Pons (tissue), 1 donor: ENCODE measurements at places on chromosomes 6 and 20.

DNA sequence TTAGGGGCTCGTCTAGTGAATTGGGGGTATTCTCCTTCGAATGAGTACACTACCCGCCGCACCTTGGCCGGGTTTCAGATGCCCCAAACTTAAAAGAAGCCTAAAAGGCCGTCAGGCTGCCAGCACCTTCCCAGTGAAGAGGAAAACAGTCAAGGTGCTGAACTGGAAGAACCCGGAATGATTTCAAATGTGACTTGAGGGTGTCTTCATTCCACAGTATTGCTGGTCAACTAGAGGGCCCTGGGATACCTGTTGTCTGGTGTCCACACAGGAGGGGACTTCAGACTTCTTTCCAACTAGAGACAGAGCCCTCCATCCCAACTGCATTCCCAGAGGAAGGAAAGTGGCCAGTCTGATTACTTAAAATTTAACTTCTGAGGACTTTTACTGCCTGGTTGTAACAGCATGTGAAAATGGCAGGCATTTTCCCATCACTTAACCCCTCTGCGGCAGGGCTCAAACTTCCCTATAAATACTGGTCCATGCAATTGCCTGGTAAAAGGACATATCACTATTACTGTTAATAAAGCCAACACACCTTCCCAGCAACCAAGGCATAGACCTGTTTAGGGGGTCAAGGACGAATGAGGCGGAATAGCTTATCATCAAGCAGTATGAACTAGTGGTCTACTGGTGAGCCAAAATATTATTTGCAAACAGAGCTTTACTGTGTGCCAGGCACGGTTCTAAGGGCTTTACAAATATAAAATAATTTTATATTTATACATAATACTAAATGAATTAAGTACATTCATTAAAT is 651 bp upstream of the SAMHD1 start:
- DNase-seq = no peak

DNA sequence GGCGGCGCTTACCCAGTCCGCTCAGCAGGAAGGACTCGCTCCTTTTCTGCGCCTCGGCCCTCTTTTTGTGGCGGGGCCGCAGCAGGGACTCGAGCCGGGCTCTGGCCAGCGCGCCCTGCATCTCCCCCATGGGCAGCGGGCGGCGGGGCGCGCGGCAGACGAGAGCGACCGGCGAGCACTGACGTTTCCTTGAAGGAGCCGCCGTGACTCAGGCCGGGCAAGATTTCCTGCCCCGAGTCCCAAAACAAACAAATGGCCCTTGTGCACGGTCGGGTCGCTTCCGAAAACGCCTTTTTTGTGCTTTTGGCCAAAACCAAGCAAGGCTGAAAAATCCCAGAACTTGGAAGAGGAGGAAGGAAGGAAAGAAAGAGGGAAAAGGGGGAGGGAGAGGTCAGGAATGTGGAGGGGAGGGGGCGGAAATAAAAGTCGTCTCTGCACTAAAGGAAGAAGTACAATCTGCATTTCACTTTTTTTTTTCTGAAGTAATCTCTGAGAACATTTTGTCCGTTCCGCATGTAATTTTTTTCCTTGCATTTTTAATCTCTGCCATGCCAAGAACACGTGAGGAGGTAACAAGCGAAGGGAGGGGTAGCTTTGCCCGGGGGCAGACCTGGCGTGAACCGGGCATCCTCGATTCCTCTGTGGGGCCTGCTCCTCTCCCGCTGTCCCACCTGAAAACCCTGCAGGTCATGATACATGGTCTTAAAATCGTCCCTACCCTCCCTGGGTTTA is 123.3 kb upstream of the SLC2A12 start:
- DNase-seq = peak; percentile 65

GRCh38 chr6:48476257-48476656 is 365.3 kb upstream of the PTCHD4 start:
- no peak for DNase-seq

- no peak for DNase-seq
These were observed 56.6 kb downstream of the MTHFD1L start for GRCh38 chr6:150922137-150922536.

- peak; percentile 97 for DNase-seq
These were observed 23.5 kb downstream of the MDGA1 start for GRCh38 chr6:37674161-37674560.

DNA sequence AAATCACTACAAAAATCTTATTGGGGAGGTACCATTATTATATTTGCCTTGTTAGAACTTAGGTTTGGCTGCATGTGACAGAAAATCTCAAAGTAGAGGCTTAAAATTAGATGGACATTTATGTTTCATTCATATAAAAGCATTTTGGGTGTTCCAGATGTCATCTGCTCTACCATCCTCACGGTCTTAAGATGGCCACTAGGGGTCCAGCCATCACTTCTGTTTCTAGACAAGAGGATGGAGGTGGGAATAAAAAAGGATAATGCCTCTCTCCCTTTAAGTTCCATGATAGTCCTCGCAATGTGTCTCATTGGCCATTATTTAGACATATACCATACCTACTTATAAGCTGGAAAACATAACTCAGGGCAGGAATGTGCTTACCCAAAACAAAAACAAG is 929.5 kb downstream of the KIF16B start:
- no peak for DNase-seq

DNA sequence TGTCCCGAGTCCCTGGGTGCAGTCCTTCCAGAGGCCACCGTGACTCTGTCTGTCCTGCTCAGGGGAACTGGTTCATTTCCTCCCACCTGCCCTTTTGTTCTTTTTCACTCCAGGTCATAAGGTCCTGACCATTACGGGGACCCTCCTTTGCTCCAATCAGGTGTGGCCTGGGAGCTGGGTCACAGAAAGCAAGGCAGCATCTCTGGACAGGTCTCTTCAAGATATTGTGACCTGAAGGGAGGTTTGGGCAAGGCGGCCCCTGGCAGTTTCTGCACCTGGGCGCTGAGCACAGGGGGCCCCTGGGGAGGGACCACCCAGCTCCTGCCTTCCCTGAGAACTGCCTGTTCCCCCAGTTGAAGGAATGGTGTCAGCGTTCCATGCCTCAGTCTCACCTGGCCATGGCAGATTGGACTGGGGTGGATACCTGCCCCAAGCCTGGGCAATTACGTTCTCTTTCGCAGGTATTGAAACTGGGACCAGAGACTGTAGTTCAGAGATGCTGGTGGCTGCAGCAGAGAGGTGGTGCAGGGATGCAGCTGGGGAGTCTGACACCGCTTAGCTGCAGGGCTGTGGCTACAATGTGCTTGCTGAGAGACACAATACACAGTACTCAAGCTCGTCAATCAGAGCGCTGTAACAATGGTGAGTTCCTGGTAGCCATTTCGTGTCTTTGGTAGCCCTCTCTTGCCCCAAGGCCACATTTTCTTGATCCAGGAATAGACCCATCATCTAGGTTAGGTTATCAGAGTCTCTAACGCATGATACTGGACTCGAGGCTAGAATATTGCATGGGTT is 15.6 kb upstream of the NELFCD start:
- no peak for DNase-seq

DNA sequence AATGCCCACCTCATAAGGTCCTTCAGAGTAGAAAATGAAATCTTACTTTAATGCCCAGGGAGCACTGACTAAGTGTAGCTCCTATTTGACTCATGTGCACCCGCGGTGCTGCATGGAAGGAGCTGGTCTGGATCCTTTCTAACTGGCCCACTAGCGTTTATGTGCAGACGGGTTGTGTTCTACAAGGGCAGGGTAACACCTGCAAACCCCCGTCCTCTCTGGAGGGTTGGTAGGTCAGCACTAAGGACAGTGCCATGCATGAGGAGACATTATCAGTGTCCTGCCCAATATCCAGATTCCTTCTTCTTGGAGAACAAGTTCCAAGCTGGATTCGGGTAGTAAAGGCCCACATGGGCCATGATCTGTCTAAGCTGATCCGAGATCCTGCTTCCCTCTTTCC is 140.3 kb downstream of the ANKRD60 start:
- DNase-seq = no peak
